Stomach (tissue), 19 donors: ENCODE measurements at places on chromosomes 4 and X. TPM values are rescaled to one million over a fixed set of nuclear protein-coding genes. Genes with fewer than 3 reads are reported as not detected.

- H3K36me3 ChIP-seq: no peaks in the 10 kb centered on the region
- no peaks in the 10 kb centered on the region for H3K4me1 ChIP-seq
- no peak overlapping the region for H3K4me3 ChIP-seq
- H3K27me3 ChIP-seq: no peaks in the 10 kb centered on the region
Measured at GRCh38 chr4:54635318-54635717, 22.4 kb upstream of the KIT start.

DNA sequence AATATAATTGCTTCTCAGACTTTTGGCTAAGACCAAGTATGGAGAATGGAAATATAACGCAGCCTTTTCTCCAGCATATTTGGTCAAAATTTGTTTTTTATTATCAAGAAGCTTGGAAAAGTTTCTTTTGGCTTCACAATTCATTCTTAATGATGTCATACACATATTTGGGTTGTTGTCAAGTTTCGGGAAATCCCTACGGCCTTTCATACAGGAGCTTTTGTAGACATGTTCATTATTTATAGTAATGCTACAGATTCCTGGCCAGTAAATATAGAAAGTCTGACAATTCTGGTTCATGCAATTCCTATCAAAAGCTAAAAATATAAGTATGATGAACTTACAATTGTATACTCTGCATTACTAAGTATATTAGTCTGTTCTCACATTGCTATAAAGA, 112.9 kb downstream of the IRF2 start:
- no peak for DNase-seq
- no peak overlapping the region for H3K27ac ChIP-seq
- H3K36me3 ChIP-seq: no peaks in the 10 kb centered on the region
- no peak overlapping the region for H3K4me3 ChIP-seq
- peaks cover 10% of the 10 kb centered on the region for H3K4me1 ChIP-seq

GRCh38 chrX:21802839-21803238, 36.6 kb upstream of the MBTPS2 start:
- no peaks in the 10 kb centered on the region for H3K36me3 ChIP-seq
- no peak for DNase-seq
- H3K27ac ChIP-seq: no peak overlapping the region
- H3K4me3 ChIP-seq: no peak overlapping the region
- H3K4me1 ChIP-seq: no peaks in the 10 kb centered on the region

DNA sequence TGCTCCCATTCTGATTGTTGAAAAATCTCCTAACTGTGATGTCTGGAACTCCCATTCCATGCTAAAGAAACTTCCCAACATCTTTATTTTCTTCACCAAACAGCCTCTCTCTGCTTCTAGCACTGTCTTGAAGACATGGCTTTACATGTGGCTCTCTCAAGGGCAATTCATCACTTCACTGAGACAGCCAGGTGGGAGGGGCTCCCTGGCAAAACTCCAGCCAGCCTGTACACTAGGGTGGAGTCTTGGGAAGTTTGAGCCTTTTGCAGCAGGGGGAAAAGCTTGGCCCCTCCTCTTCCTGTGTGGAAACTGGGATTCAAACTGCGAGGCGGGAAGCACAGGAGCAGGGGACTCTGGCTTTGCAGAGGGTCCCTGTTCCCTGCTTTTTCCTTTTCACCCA, 130.5 kb upstream of the TTC29 start:
- H3K27me3 ChIP-seq: no peaks in the 10 kb centered on the region
- peaks cover 7% of the 10 kb centered on the region for H3K4me1 ChIP-seq
- peak; percentile 17 for DNase-seq
- H3K36me3 ChIP-seq: no peaks in the 10 kb centered on the region
- H3K4me3 ChIP-seq: no peak overlapping the region

DNA sequence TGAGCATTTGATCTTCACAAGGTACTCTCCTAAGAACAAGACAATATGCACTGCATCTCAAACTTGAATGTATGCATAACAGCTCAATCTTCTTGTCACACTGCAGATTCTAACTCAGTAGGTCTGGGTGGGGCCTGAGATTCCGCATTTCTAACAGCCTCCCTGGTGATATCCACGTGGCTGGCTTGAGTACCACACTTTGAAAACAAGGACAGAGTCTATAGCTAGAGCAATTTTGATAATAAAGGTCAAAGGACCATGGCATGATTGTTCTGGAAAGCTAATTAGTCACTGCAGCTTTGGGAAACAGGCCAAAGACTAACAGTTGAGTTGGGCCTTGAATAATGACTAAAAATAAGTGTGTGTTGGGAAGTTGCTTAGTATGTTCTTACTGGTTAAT, 213.3 kb downstream of the GBA3 start:
- H3K4me1 ChIP-seq: no peaks in the 10 kb centered on the region
- no peaks in the 10 kb centered on the region for H3K36me3 ChIP-seq
- H3K4me3 ChIP-seq: no peak overlapping the region

DNA sequence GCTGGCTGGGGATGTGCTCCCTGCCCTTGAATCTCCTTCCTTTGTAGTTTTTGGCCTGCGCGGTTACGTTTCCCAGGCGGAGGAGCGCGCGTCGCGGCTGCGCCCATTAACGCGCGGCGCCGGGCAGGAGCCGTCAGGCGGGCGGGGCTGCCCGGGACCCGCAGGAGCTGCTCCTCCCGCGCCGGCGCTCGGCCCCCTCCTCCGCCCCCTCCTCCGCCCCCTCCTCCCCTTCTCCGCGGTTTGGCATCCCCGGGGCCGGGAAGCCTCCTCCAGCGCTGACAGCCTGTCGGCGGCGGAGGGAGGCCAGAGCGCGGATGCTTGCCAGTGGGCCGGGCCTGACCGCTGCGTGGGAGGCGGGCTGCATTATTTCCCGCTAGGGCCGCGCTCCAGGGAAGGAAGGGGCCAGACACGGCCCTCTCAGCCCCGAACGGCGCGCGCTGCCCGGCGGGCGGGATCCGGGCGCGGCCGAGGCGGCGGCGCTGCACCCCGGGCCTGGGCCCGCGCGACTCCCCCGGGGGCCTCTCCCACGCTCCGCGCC, at the start of gene DCLK2:
TSS of gene DCLK2 (plus strand) at position 405 of the 538 bp plus-strand sequence. CDS start 583 bp downstream, outside the sequence.
- H3K27ac ChIP-seq: peak within 1 kb of the TSS; percentile 90
- H3K27me3 ChIP-seq: peaks cover 32% of the 10 kb centered on the region
- peaks cover 60% of the 10 kb centered on the region for H3K4me1 ChIP-seq

GRCh38 chr4:137946453-137947174, 295.5 kb downstream of the SLC7A11 start:
- no peak overlapping the region for H3K27ac ChIP-seq
- no peaks in the 10 kb centered on the region for H3K27me3 ChIP-seq
- H3K36me3 ChIP-seq: no peaks in the 10 kb centered on the region
- no peak overlapping the region for H3K4me3 ChIP-seq
- no peak for DNase-seq

GRCh38 chr4:1693131-1693896, 9.2 kb upstream of the FAM53A start:
- no peak overlapping the region for H3K27ac ChIP-seq
- no peak overlapping the region for H3K4me3 ChIP-seq
- H3K27me3 ChIP-seq: no peaks in the 10 kb centered on the region
- H3K4me1 ChIP-seq: no peaks in the 10 kb centered on the region
- peak; percentile 80 for DNase-seq

DNA sequence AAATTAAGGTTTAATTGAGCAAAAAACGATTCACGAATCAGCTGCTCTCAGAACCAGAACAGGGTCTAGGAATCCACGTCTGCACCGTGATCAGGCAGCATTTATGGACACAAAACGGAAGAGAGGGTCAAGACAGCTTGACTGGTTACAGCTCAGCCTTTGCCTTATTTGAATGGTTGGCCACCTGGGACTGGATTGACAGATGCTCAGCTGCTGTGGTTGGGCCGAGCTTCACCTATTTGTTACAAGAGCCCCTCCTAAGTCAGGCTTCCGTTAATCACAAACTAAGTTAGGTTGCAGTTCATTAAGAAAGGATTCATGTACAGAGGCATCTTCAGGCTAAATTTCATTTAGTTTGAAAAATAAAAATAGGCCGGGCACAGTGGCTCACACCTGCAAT, 50.6 kb upstream of the MAN2B2 start:
- no peaks in the 10 kb centered on the region for H3K4me1 ChIP-seq
- H3K4me3 ChIP-seq: no peak overlapping the region
- H3K27ac ChIP-seq: no peak overlapping the region
- H3K36me3 ChIP-seq: no peaks in the 10 kb centered on the region
- no peak for DNase-seq

- H3K4me1 ChIP-seq: no peaks in the 10 kb centered on the region
- no peaks in the 10 kb centered on the region for H3K36me3 ChIP-seq
- no peaks in the 10 kb centered on the region for H3K27me3 ChIP-seq
- DNase-seq: no peak
Measured at GRCh38 chrX:133689997-133690599, 274.8 kb upstream of the GPC4 start.

GRCh38 chr4:26766141-26766540, 94.5 kb upstream of the STIM2 start:
- no peak overlapping the region for H3K4me3 ChIP-seq
- no peak overlapping the region for H3K27ac ChIP-seq
- no peaks in the 10 kb centered on the region for H3K4me1 ChIP-seq
- peaks cover 7% of the 10 kb centered on the region for H3K36me3 ChIP-seq

DNA sequence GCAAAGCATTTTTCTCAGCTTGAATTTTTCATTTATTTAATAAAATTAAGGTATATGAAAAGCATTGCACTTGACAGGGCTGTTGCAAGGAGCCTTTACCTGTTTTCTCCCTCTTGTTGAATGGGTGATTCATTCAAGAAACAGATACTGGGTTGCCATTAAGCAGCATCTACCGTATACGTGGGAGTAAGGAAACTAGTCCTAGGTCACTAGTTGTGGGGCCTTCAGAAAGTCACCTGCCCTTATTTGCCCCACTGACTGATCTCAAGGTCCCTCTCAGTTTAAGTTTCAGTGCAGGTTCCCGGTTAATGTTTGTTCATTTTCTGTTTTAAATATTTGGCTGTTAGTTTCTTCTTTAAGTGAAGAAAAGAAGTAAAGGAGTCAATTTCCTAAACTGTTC, 34.0 kb downstream of the LHFPL1 start:
- no peaks in the 10 kb centered on the region for H3K36me3 ChIP-seq
- no peak overlapping the region for H3K27ac ChIP-seq
- no peak for DNase-seq
- H3K4me3 ChIP-seq: no peak overlapping the region
- no peaks in the 10 kb centered on the region for H3K4me1 ChIP-seq

- H3K4me1 ChIP-seq: peaks cover 42% of the 10 kb centered on the region
- no peaks in the 10 kb centered on the region for H3K27me3 ChIP-seq
- no peaks in the 10 kb centered on the region for H3K36me3 ChIP-seq
- peak overlapping the region; percentile 94 for H3K27ac ChIP-seq
Measured at GRCh38 chr4:2537011-2537830, 774 bp downstream of the FAM193A start.

DNA sequence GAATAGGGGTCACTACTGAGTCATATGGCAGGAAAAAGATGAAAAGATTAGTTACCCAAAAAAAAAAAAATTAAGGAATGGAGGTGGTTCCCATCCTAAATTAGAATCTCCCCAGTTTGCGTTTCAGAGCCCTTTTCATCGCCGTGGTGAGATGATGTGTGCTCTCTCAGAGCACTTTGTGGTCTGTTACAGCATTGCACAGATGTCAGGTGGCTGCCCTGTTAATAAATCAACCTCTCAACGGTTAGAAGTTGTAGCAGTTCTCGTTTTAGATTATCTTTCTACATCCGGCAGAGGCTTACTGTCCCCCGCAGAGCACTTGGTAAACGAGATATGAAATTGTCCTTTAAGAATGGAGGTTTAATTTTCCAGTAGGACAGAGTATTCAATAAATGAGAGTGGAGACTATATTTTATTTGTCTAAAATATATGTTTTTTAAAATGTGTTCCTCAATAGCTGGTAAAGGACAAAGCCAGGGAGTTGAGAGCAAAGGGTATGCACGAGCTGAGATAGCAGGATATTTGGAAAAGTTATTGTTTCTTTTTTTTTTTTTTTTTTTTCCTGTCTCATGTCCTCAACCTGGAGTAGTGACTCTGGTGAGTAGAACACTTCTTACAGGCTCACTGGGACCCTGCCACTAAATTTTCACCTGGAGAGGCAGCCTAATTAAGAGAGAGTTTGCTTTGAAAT, 26.9 kb downstream of the AFF1 start:
- H3K4me3 ChIP-seq: no peak overlapping the region
- no peaks in the 10 kb centered on the region for H3K27me3 ChIP-seq
- no peak for DNase-seq
- H3K27ac ChIP-seq: peak overlapping the region; percentile 72

DNA sequence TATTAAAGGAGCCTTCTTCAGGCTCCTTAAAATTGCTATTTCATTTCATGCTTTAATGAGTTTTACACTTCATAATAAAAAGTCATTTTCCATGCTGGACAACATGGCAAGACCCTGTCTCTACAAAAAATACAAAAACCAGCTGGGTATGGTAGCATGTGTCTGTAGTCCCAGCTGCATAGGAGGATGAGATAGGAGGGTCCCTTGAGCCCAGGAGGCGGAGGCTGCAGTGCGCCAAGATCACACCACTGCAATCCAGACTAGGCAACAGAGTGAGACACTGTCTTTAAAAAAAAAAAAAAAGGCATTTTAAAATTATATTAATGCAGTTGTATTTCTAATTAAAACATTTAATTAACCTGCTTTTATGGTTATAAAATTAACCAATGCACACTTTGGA, 49.2 kb downstream of the PDS5A start:
- no peak overlapping the region for H3K27ac ChIP-seq
- peaks cover 39% of the 10 kb centered on the region for H3K36me3 ChIP-seq
- no peak for DNase-seq
- no peaks in the 10 kb centered on the region for H3K27me3 ChIP-seq
- H3K4me3 ChIP-seq: no peak overlapping the region

- no peak for DNase-seq
- H3K36me3 ChIP-seq: no peaks in the 10 kb centered on the region
- no peak overlapping the region for H3K27ac ChIP-seq
- no peaks in the 10 kb centered on the region for H3K4me1 ChIP-seq
- no peaks in the 10 kb centered on the region for H3K27me3 ChIP-seq
- no peak overlapping the region for H3K4me3 ChIP-seq
Measured at GRCh38 chr4:125060376-125060775, 254.4 kb upstream of the FAT4 start.

GRCh38 chr4:153205757-153206156, 1.5 kb downstream of the TRIM2 start:
- H3K4me1 ChIP-seq: peaks cover 60% of the 10 kb centered on the region
- H3K27ac ChIP-seq: peak overlapping the region; percentile 82
- peak; percentile 81 for DNase-seq

DNA sequence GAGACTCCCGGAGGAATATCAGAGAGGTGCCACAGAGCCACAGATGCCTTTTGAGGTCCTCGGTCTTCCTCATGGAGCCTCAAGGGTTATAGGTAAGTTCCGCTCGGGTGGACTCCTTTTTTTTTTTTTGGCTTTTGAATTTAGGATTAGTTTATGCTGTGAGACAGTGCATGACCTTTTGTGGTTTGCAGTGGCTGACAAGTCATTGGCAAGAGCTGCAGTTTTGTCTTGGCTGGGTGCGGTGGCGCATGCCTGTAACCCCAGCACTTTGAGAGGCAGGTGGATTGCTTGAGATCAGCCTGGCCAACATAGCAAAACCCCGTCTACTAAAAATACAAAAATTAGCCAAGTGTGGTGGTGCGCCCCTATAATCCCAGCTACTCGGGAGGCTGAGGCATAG, 4.5 kb upstream of the GRSF1 start:
- DNase-seq: no peak
- H3K36me3 ChIP-seq: no peaks in the 10 kb centered on the region
- no peaks in the 10 kb centered on the region for H3K27me3 ChIP-seq
- H3K27ac ChIP-seq: no peak overlapping the region

- H3K27ac ChIP-seq: no peak overlapping the region
- DNase-seq: peak; percentile 3
- no peaks in the 10 kb centered on the region for H3K27me3 ChIP-seq
Measured at GRCh38 chr4:181911420-181911819, 331.8 kb upstream of the TENM3 start.

PABPC1L2A gene
- total RNA-seq: not detected

CHRDL1 gene
- total RNA-seq: 3.2 TPM

GLOD5 gene
- not detected for total RNA-seq

PFKFB1 gene
- 0.87 TPM for total RNA-seq

ODAPH gene
- total RNA-seq: not detected

ATRX gene
- total RNA-seq: 225 TPM

MYOZ2 gene
- total RNA-seq: not detected

SASH3 gene
- total RNA-seq: 3.1 TPM

G3BP2 gene
- total RNA-seq: 50.1 TPM
